Stimulated activated CD4-positive, alpha-beta T cell treated with anti-CD3 and anti-CD28 coated beads, TNF-alpha, amount 100 ng/mL, for 48 hours (primary cell): ENCODE measurements at places on chromosomes 13 and 19.

DNA sequence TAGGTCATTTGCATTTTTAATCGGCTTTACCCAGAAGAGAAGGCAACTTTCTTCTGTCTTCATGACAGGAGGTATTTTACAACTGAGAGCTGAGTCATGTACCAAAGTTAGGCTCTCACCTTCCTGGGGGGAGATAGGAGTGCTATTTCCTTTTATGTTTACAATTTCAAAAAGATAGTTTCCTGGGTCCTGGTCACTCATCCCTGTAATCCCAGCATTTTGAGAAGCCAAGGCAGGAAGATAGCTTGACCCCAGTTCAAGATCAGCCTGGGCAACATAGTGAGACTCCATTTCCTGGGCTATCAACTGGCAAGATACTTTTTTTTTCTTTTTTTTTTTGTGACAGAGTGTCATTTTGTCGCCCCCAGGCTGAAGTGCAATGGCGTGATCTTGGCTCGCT lies 7.6 kb downstream of the LYPD3 start:
- DNase-seq = no peak

DNA sequence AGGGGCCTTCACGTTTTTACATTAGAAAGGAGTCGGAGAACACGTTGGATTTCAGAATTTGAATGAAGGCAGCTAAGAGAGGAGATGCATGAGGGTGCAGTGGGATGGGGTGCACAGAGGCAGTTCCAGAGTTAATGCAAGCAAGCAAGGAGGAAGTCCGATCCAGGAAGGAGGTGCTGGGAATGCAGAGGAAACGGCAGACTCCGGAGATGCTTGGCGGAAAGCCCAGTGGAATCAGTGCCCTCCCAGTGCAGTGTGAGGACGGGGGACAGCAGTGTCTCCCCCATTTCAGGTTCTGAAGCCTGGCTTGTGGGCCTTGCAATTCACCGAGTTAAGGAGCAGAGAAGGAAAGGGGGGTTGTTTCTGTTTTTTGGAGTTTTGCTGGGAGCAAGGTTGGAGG lies 100.4 kb downstream of the COL4A2 start:
- DNase-seq = no peak

GRCh38 chr13:48985756-48986155 lies 10.0 kb downstream of the FNDC3A start:
- DNase-seq = no peak

DNA sequence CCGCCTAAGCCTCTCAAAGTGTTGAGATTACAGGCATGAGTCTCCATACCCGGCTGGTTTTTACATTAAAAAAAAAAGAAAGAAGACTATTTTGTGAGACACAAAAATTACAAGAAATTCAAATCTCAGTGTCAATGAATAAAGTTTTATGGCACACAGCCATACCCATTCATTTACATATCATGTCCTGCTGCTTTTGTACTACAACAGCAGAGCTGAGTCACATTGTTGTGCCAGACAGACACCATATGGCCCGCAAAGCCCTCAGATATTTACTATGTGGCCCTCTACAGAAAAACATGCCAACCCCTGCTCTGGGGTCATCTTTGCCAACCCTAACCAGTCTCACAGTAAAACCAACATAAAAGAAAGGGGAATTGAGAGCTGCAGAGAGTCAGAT lies 5.3 kb downstream of the SMIM7 start:
- DNase-seq = no peak

DNA sequence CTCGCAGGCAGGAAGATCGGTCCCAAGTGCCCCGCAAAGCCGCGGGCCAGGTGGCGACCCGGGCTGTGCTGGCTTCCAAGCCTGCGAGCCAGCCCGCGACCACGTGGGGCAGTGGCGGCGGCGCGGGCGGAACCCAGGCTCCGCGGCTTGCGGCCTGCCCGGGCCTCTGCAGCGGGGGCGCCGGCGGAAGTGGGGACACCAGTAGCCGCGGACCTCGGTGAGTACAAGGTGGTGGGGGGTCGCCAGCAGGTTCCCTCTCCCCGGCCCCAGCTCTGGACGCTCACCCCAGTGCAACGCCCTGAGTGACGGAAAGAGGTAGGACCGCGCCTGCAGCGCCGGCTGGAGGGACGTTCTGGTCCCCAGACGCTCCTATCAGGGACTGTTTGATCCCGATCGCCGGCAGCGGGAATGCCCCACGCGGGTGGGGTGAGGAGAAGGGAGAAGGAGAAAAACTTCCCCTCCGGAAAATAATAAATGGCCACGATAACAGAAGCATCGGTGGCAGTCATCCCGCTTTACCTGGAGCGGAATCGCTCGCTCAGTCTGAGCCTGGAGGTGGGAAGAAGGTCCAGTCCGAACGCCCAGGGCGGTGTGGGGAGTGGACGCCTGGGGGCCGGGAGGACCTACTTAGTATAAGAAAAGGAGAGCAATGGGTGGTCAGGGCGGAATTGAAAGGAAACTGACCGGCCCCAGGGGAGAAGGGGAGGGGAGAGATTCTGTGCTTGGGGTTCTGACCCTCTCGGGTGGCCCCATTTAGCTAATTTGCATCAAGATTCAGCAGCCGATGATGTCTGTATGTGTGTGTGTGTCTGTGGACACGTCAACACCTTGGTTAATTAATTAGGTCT lies at the start of gene GEMIN7:
Gene GEMIN7, plus strand, starts transcription at position 198 of the 848 bp plus-strand sequence. CDS start 10,855 bp downstream, outside the sequence.
- DNase-seq = peak; percentile 73

DNA sequence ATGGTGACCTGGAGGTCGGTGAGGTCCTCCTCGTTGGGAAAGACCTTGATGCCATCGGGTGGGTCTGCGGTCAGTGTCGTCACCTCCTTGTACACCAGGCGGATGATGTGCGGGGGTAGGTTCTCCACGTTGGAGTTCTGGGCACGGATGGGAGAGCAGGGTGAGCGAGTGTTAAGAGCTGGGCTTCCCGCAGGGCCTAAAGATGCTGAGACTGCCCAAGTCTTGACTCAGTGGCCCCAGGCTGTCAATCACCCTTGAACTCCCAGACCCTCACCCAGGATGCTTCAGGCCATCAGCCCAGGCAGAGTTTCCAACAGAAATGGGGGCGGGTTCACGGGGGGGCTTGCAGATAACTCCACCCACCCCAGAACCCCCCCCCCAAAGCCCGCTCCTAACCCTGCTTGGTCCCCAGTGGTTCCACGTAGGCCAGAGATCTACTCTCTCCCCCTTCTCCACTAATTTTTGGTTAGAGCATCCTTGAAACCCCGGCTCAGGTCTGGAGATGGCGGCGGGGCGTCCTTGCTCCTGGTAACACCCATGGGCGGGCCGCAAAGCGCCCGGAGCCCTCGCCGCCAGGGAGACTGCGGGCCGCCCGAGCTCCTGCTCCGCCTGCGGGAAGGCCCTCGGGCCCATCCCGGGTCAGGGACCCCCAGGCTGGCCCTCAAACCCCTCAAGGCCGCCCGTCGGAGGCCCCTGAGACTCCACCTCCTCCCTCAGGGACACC lies 600 bp downstream of the UBE2S start:
- no peak for DNase-seq

DNA sequence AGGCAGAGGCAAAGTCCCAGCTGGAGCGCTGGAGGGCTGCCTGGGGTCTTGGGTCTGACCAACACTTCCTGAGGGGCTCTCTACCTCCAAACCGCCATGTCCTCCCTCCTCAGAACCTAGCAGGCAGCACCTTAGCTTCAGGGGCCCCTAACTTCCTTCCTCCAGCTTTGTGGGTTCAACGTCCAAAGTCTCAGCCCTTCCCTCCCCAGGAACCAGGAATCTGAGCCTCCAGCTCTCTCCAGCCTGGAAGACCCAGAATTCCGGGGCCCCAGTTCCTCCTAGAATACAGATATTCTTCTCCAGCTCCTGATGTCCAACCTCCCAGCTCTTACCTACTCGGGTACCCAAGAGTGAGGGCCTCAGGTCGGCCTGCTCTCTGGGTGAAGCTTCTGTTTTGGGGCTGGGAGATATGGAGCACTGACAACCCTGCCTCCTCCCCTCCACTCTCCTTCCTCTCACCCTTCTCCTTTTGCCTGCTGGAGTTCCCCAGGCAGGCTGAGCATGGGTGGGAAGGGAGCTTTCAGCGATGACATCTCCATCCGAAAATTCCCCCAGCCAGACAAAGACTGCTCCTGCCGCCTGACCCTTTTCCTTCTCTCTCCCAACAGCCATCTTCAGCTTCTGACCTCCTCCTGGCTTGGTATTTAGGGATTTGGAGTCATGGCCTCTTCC lies 3.5 kb downstream of the TMEM150B start:
- DNase-seq = no peak

DNA sequence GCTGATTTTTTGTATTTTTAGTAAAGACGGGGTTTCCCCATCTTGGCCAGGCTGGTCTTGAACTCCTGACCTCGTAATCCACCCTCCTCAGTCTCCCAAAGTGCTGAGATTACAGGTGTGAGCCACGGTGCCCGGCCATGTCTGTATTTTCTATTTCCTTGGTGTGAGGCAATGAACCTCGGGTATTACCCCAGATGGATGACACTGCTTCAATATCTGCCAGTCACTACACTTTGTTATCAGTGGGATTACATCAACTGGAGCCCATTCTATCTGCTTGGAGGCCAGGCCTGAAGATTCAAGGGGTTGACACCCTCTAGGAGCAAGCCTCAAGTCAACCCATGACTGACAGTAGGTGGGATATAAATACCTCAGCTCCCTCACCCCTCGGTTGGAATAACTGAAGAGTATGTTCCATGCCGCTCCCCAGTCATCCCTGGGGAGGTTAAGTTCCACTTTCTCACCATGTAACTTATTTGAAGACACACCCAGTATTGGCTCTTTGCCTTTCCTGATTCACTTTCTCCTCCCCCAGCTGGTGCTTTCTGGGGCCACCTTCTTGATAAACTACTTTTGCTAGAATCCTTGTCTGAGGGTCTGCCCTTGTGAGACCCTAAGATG lies 992 bp upstream of the ADGRE1 start:
- DNase-seq = no peak

- DNase-seq = no peak
Observed at GRCh38 chr13:66405908-66406802, 824.0 kb downstream of the PCDH9 start.

DNA sequence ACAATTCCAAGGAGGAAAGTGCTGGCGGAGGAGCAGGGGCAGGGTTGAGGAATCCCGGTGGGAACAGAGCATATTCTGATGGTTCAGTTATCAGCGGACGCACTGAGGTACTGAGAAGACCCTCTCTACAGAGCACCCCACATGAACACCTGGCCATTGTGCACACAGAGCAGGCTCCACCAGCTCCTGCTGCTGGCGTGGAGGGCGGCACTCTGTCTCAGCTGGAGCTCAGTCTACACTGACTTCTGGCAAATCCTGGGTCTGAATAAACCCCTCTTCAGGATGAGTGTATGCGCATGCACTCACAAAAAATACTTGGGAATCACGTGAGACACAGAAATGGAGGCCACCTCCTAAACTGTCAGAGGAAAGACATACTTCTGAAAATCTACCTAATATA lies 114.4 kb upstream of the IRS2 start:
- DNase-seq = no peak
